ENCODE measurements at places on chromosomes 7 and 10.

DNA sequence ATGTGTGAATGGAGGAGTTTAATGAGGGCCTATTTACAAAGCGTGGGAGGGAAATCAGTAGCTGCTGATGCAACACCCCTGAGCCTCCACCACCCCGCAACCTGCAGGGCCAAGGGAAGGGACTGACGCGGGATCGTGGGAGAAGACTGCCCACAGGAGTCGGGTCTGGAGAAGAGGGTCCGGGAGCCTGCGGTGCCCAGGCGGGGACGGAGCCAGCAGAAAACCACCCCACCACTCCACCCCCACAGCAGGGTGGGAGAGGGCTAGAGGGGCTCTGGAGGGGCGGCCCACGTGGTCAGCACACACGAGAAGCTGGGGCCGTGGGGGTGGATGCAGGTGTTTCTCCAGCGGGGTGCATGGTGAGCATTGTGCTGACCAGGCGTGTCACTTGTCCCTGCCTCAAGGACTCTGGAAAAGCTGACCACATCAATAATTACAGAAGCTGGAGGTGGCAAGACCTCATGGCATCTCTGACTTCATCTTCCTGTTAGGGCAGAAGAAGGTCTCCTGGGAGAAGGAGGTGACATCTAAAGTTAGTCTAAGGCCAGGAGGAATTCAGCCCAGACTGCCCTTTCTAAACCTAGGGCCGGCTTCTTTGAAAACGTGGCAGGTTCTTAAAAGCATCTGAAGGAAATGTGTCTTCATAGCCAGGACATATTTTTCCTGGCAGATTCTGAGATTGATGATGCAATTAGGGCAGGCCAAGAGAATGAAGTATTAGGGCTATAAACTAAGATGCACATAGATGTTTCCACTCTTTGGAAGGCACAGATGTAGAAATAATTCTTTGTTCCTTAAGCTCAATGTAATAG lies 150.9 kb downstream of the RGS10 start:
- DNase-seq, result no peak

GRCh38 chr7:149459201-149459539 lies 1.7 kb downstream of the ZNF777 start:
- no peak for DNase-seq

DNA sequence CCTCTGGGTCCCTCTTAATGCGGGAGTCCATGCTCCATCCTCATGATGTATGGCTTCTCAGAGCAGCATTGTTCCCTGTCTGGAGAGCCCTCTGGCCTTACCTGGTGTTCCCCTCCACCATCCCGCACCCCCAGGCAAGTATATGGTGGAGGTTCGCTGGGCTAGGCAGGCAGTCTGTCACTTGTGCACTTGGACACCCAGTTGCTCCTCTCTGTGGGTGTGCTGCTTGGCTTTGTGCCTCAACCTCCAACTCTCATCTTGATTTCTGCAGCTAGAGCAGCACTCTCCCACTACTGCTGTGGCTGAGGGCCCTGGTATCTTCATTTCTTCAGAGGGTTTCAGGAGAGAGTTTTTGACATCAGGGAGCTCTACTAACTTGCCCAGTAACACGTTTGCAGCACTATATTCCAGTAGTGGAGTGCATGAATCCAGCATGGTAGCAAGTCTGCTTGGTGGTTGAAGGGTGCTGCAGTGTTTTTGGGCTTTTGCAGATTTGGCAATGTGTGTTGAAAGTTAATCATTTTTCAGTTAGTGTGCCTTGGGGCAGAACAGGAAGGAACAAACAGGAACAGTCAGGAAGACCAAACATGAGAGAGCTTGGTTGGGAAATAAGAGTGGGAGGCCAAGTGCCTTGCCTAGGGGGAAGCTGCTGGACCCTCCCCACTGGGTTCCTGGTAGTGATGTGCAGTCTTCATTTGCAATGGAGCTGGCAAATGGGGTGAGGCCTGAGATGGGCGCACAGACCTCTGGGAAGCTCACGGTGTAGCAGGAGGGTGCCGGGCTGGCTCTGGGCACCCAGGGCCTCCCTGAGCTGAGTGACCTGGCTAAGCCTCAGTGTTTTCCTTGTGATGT lies 37.4 kb downstream of the TSPAN14 start:
- DNase-seq, result peak; percentile 85

DNA sequence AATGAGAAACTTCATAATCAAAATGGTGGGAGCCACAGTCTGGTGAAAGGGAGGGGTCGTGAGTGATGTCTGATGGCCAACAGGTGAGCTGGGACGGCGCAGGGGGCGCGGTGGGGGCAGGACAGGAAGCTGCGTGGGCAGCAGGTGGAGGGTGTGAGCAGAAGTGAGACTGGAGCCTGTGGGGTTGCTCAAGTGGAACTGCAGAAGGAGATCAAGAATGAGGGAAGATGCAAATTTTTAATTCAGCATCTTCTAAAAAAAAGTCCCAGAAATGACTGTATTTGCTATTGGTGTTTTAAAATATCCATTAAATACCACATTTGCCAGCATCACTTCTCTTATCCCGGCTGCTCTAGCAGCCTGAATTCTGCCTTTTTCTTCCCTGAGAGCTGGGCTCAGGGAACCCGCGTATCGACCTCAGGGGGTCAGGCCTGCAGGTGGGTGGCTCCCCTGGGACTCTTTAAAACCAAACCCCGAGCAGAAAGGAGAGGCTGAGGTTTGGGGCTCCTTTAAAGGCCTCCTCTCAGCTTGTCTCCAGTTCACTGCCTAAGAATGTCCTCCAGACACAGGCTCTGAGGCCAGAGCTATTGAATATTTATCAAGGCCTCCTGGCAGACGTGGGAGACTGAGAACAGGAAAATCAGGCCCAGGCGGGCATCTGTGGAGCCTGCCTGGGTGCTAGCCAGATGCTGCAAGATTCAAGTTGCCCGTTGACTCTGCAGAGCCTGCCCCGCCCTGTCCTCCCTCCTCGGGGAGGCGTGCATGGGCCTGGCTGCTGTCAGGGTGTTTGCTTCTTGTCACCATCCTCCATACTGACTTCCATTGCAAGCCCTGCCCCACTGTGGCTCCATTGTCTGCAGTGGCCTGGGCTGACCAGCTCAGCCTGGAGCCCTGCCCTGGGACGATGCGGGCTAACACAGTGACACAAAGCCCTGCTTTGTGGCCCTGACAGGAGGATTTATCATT lies 53.9 kb downstream of the SYPL1 start:
- no peak for DNase-seq

- no peak for DNase-seq
Measured at GRCh38 chr7:123750389-123751230, 1.8 kb upstream of the WASL start.

DNA sequence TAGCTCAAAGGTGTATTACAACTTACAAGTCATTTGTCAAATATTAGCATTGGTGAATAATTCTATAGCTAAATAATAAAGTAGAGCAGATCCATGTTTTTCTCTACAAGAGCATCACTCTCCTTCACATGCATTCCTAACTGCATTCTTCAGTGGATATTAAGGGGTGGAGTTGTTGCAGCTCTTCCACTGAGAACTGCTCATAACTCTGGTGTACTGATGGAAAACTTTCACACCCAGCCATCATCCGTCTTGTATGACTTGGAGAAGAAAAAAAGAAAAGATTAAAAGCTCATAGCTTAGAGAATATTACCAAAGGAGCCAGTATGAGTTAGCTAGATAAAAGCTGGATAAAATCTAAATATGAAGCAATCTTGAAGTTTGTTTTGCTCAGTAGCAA lies 10.2 kb upstream of the FAM13C start:
- no peak for DNase-seq

- DNase-seq, result peak; percentile 23
Measured at GRCh38 chr10:103069453-103070331, 123.4 kb downstream of the NT5C2 start.

DNA sequence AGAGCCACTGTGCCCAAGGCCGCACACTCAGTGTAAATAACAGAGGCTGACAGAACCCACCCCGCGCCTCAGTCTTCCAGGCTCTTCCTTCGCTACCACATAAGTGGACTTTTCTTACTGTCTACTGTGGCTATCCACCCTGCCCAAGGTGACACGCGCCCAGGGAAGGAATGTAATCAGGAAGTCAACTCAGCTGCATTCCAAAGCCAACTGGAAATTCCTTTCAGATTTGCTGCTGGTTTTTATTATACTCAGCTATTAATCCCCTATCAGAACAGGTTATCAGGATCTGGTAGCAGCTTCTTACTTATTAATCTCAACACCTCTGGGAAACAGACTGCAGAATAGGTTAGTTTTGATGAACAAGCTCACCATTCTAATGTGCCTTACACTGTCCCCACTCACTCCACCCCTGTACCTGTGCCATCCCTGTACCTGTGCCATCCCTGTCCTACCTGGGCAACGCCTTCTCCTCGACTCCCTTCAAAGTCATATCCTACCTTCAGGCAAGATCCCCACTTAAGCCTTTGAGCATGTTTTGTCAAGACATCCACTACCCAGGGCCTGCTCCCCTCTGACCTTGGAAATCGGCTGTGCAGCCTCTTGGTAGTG lies 90.7 kb downstream of the NHLRC2 start:
- no peak for DNase-seq

DNA sequence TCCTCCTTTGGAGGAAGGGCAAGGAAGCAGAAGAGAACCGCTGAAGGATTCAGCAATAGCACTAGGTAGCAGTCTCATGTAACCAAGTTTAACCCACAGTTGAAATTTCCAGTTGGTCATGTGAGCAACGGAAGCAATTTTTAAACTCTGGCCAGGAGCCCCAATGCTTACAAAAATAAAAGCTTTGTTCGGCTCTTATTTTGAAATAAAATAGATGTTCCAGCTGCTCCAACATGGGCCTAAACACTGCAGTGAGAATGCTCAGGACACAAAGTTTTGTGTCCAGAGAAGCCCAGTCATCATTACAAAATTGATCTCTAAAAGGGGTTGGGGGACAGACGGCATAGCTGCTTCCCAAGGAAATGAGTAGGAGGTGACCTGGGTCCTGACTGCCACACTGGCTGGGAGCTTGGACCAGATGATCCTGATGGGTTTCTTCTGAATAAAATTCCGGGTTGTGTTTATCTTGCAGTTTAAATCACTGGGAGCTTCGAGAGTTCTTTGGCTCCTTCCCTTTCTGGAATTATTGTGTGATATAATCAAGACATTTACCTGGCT lies 452 bp upstream of the TMEM140 start:
- DNase-seq, result no peak

DNA sequence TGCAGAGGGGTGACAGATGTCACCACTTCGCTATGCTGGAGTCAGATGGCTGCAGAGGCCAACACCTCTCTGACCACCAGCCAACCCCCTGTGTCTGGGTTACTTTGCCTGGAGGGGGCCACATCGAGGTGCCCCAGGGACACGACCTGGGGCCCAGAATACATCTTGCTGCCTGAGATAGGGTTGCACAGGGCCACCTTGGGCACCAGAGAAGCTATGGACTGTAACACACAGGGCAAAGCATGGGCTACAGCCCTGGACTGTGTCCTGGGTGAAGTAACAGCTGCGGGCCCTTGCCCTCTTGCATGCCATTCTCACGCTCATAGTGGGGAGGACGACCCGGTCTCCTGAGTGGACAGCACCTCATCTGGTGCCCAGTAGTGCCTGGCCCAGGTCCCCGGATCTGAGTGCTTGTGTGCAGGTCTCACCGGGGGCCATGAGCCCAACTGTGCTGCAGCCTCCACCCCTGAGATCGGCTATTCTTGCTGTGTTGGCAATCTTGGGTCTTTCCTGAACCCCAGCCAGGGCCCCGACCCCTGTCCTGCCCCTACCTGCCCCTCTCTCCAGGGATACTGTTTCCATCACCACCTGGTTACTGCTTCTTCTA lies 115.2 kb upstream of the GDF10 start:
- DNase-seq, result no peak

- DNase-seq, result no peak
Measured at GRCh38 chr7:29022291-29022988, 64.3 kb upstream of the TRIL start.

- DNase-seq, result peak; percentile 91
Measured at GRCh38 chr7:1532456-1533254, 2.2 kb downstream of the MAFK start.

- no peak for DNase-seq
Measured at GRCh38 chr7:16926861-16927260, 45.1 kb upstream of the AGR3 start.

DNA sequence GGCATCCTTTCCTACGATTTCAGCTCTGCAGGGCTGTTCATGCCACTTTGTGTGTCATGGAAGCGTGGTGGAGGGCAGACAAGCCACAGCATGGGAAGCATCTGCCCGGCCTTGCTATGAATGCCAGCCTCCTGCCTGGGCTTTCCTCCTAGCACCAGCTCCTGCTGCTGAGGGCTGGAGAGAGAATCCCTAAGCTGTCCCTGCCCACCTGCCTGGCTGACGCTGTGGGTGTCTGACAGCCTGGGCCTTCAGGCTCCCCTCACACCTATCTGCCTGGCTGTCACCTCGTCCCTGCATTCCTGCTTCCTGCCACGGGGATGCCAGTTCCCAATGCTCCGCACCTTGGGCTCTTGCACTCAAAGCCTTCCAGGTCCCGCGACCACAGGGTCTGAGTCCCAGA lies 606.5 kb upstream of the MGMT start:
- no peak for DNase-seq

DNA sequence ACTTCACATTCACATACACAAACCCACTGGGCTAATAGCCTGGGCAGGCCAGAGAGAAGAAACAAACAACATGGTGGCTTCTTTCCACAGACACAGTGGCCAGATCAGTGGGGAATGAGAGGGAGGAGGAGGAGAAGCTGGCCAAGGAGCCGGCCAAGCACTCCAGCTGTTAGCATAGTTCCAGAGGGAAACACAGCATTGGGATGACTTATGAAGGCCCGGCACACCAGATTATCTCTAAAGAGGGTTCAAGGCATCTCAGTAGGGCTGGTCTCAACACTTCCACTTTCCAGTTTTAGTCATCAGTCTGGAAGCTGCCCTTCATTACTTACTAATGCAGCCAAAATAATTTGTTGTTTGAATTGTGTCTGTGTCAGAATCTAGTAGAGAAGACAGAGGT lies 42.1 kb upstream of the GPR26 start:
- no peak for DNase-seq

Data from MV-4-11 (cell line).